ENCODE measurements at places on chromosomes 12 and 14.

DNA sequence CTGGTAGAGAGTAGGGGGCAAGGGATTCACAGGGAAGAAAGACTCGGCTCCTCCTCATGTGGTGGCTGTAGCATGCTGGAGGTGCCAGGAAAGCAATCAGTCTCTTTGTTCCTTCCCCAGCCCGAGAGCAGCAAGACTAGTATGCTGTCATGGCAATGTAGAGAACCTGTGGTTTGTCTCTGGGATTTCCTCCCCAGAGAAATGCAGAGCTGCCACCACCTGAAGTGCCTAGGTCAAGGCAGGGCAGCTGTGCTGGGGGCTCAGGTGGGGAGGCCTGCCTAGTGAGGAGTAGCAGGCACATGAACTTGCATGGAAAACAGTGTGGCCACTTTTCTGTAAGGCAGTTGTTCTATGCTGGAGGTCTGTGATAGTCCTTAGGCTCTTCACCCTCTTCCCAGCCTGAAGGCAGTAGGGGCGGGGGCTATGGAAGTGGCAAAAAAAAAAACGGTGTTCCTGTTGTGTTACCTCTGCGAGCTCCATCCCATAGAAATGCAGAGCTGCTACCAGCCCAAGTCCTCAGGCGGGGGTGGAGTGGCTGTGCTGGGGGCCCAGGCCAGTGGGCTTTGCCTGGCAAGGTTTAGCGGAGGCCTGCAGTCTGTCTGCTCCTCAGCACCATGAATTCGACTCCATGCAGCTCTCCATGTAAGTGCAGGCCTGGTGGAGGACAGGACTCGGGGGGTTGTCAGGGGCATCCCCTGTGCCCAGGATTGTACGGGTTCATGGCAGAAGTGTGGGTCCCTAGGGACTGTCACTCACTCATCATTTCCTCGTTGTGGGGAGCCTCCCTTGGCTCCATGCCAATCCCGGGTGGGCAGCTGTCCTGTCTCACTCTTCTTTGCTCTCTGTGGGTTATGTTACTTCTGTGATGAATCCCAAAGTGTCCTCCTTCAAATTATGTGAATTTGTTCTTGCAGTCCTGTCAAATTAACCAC is 4.1 kb upstream of the CLEC4D start:
- DNase-seq, result no peak

GRCh38 chr14:63986789-63987533 is 134.2 kb downstream of the SYNE2 start:
- no peak for DNase-seq

DNA sequence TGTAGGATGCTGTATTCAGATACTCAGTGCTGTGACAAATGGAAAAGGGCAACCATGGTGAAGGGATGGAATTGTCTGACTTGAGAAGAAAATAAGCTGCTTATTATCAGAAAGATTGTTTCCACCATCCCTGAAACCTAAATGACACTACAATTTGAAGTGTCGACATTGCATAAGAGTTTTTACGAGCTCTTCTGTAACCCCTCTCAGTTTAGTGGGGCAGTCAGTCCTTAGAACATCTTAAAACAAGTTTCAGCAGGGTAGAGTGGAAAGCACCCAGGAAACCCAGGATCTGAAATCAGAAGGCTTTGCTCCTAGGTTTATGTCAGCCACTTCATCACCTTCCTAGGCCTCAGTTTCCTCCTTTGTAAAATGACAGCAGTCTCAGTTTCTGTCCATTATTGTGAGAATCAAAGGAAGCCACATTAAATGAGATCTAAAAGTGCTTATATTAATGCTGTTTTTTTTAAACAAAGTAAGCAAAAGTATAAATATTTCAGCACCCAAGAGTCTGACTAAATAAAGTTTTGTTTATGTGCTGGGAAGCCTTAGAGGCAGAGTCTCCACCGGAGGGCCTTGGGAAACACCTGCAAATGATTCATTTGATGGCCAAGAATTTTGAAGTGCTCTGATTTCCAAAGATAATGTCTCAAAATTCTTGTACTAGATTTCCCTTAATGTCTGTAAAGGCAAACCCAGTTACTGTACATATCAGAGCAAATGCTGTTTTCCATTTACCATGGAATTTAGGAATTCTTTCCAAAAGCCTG is 1.8 kb downstream of the IFT43 start:
- DNase-seq, result no peak

DNA sequence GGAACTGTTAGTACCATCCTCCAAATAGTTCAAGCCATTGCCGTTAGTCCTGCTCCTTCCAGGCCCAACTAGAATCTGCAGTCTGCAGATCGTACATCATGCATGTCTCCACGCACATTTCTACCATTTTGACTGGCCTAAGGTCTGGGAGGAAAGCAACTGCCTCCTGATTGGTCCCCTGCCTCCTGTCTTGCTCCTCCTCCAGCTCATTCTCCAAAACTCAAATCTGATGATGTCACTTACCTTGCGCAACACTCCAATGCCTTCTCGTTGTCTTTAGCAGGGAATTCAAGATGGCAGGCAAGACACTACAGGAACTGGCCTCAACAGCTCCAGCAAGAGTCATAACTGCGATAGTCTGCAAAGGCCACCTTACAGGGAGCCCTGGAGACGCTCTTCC is 9.7 kb upstream of the HCAR1 start:
- DNase-seq, result no peak

DNA sequence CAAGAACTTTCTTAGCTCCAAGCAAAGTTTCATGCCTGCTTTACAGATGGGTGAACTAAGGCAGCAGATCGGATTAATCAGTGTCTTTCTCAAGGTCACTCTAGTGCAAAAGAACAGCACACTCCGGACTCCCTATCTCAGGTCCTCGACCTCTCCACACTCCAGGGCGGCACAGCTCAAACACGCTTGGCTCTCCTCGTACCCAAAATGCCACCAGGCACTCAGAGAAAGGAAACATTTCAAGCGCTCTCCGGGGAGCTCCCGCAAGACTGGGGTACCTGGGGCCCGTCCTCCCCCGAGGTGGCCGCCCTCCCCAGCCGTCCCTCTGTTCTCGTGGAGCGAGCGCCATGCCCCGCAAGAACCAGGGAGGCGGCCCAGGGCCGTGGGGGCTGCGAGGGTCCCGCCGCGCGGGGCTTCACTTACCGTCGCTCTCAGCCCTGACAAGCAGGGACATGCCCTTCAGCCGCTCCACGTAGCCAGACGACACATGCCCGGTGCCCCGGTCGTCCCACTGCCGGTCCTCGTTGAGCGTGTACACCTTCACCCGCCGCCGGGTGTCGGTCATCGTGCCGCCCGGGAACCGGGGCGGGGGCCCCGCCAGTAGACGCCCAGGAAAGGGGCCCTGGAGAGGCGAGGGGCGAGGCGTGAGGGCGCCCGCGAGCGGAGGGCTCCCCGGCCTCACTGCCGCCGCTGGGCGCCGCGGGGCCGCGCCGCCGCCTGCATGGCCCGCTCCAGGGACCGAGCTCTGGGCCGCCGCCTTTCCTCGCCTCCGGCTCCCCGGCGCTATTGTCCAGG is 830 bp downstream of the PPP4R3A start:
- peak; percentile 40 for DNase-seq

GRCh38 chr12:109757671-109758265 is 44.1 kb downstream of the FAM222A start:
- DNase-seq, result no peak

DNA sequence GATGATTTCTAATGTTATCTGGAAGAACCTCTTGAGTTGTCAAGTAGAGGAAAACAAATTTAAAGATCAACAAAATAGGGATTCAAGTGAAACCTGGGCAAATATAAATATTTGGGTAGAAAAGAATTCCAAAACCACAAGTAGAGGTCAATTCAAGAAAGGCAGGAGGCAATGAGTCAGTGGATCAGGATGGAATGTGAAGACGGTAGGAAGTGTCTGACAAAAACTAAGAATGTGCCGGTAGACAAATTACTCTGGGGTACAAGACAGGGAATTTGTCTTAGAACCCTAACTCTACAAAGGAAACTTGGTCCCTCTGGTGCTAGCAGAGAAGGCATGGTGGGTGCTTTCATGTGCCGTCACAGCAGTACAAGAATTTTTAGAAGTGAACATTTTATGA is 13.6 kb downstream of the ABCD2 start:
- DNase-seq, result no peak

DNA sequence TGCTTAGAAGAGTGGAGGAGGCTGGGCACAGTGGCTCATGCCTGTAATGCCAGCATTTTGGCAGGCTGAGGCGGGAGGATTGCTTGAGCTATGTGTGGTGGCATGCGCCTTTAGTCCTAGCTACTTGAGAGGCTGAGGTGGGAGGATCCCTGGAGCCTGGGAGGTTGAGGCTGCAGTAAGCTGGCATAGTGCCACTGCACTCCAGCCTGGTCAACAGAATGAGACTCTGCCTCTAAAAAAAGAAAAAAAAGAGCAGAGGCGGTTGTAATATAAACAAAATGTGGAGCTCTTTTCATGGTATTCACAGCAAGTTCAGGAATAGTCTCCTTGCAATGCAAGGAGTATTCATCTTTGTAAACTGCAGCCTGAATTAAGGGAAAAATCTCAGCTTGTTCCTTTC is 27.2 kb downstream of the ARID2 start:
- DNase-seq, result no peak

- DNase-seq, result no peak
These were observed 155.8 kb upstream of the PKP2 start for GRCh38 chr12:33052141-33053051.

- no peak for DNase-seq
These were observed 39.9 kb downstream of the DNAI7 start for GRCh38 chr12:25155022-25155576.

DNA sequence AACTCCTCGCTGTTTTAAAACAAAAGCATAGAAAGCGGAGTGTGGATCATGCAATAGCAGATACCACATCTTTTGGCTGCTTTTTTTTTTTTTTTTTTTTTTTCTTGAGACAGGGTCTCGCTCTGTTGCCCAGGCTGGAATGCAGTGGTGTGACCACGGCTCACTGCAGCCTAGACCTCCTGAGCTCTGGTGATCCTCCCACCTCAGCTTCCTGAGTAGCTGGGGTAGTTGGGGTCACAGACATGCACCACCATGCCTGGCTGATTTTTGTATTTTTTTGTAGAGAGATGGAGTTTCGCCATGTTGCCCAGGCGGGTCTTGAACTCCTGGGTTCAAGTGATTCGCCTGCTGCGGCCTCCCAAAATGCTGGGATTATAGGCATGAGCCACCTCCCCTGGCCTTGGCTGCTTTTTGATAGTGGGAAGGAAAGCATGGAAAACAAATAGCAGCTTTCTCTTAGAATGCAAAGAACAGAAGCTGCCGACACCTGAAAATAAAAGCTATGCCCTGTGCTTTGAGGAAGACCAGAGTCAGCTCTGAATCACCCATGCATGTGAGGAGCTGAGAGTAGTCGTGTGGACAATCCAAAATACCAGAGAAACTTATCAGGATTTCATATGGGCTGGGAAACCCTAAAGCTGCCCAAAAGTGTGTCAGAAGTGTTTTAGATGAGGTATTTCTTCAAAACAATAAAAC is 3.6 kb upstream of the ELK3 start:
- no peak for DNase-seq

DNA sequence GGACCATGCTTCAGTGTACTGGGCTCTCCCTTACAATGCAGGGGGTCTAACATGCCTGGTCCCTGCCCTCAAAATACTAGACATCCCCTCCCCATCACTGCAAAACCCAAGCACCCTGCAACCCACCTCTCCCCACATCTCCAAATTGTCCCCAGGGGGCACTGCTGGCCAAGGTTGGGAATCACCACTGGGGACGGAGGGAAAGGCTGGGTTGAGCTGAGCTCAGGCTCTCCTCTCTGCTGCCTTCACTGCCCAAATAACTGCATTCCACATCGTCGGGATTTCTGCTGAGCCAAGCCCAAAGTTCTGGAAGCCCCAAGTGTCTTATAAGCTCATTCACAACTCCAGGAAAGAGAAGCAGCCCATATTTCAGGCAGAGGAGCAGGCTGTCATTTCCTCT is 69.6 kb downstream of the NT5DC3 start:
- DNase-seq, result no peak

DNA sequence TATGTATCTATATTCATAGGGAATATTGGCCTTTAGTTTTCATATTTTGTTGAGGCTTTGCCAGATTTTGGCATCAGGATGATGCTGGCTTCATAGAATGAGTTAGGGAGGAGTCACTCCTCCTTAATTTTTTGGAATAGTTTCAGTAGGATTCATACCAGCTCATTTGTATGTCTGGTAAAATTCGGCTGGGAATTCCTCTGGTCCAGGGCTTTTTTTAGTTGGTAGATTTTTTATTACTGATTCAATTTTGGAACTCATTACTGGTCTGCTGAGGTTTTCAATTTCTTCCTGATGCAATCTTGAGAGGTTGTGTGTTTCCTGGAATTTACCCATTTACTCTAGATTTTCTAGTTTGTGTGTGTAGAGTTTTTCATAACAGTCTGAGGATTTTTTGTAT is 175.2 kb downstream of the EPS8 start:
- no peak for DNase-seq

DNA sequence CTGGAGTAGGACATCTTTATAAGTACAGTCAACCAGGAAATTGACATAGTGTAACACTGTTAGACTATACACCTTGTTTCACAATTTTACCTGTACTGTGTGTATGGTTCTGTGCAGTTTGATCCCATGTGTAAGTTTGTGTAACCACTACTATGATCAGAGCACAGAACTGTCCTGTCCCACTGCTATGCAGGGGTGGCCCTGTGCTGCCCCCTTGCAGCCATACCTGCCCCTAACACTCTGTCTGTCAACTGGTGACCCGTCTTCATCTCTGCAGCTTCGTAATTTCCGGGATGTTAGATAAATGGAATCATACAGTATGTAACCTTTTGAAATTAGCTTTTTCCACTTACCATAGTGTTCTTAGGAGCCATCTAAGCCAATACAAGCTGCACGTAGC is 58.7 kb upstream of the RD3L start:
- no peak for DNase-seq

DNA sequence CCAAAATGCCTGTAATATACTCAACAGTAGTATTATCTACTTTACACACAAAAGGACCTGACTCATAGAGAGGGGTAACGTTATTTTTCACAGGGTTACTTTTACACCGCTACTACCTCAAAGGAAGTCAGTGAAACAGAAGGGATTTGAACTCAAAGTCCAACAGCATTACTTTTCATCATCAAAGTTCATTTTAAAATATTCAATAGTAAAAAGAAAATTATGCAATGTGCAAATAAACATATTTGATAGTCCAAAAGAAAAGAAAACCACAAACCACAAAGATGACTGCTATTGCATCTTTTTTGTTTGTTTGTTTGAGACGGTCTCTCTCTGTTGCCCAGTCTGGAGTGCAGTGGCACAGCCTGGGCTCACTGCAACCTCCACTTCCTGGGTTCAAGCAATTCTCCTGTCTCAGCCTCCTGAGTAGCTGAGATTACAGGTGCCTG is 15.5 kb downstream of the KIF21A start:
- no peak for DNase-seq

- no peak for DNase-seq
These were observed 65.2 kb downstream of the ADGRD1 start for GRCh38 chr12:131018808-131019397.

GRCh38 chr14:89811954-89812575 is 142.5 kb downstream of the EFCAB11 start:
- no peak for DNase-seq

Data from stimulated activated effector memory CD8-positive, alpha-beta T cell treated with anti-CD3 and anti-CD28 coated beads, Interleukin-12 subunit alpha, Interleukin-12 subunit beta, amount 100 ng/mL, for 72 hours (primary cell).